NT2/D1 (cell line): ENCODE measurements at places on chromosomes 1 and 21.

DNA sequence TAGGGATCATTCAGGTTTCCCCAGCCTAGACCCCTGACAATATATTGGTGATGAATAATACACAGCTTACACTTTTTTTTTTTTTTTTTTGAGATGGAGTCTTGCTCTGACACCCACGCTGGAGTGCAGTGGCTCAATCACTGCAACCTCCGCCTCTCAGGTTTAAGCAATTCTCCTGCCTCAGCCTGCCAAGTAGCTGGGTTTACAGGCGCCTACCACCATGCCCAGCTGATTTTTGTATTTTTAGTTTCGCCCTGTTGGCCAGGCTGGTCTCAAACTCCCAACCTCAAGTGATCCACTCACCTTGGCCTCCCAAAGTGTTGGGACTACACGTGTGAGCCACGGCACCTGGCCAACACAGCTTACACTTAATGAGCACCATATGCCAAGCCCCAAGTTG lies 7.2 kb downstream of the VASH2 start:
- no peak for DNase-seq

GRCh38 chr21:36454093-36454531 lies 25.8 kb downstream of the CLDN14 start:
- no peak for DNase-seq

DNA sequence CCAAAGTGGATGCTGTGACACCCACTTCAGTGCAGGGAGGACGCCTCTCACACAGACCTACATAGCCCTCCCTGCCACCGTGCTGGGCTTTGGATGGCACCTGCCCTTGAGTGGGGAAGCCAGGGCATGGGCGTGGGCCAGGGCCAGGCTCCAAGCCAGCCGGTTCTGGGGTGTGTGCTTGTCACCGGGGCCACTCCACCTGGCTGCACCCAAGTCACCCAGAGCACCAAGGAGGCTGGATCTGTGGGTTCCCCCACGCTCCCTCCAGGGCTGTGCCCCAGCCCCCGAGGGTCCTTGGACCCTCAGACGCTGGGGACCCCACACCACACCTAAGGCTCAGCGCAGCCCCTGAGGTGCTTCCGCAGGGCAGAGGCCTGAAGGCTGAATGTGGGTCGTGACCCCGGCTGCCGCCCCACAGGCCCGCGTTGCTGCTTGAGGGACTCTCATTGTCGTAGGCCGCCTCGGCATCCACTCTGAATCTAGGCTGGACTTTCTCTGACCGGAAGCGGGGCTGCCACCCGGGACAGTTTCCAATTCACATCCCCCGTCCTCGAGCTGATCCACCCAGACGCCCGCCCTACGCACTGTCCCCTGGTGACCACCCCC lies 1.5 kb downstream of the MXRA8 start:
- DNase-seq, result no peak

DNA sequence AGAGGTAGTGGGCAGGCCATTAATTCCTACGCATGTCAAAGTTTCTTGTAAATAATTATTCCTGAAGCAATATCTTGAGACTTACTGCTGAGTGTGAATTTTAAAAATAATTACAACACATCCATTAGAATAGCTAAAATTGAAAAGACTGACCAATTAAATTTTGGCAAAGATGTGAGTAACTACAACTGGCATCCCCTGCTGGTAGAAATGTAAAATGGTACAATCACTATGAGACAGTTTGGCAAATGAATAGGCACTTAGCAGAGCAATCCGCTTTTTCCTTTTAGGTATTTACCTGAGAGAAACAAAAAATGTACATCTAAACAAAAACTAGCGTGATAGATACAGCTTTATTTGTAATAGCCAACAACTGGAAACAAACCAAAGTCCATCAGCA lies 798.9 kb downstream of the BRINP3 start:
- peak; percentile 5 for DNase-seq

- no peak for DNase-seq
Measured at GRCh38 chr1:180219776-180220175, 10.3 kb upstream of the LHX4 start.

DNA sequence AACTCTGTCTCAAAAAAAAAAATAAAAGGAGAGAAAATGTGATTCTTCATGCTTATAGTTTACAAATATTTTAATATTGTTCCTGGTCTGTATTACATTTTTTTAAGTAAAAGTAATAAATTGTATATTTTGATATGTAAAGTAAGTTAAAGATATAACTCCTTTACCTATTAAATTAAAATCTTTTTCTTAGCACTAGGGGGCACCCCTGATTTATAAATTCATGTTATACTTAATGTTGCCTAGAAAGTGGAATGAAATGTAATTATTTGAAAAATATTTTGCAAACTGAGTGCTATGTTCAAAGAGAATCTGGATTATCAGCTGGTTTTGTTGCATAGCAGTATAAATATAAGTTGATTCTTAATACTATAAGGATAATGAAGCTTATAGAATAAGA lies 49.2 kb downstream of the RALGPS2 start:
- DNase-seq, result no peak

- no peak for DNase-seq
Measured at GRCh38 chr1:67614511-67614934, 70.5 kb upstream of the GADD45A start.

DNA sequence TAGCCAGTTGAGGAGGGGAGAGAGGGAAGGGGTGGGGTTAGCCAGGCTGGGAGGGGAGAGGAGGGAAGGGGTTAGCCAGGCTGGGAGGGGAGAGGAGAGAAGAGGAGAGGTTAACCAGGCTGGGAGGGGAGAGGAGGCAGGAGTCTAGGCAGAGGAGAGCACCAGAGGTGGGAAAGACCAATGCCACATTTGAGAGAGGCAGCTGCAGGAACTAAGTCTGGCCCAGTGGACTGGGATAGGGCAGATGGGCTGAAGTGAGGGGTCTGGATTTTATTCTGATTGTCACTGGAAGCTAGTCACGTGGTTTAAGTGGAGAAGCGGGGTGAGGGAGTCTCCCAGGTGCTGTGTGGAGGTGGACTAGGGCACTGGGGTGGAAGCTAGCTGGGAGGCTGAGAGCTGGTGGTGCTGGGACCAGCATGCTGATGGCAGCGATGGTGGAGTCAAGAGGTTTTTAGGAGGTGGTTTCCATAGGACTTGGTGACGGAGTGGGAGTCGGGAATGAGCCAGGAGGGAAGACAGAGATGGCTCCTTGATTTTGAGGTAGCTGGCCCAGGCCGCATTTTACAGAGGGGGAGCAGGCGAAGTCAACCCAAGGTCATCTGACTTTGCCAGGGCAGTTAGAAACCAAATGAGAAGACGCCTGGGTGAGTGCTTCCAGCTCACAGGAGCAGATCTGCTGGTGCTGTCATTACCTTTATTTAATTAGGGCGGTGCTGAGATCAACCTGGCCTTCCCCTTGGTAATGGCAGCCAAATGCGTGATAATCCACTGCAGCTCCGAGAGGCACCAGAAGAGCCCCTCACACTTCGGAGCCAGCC lies 42.8 kb downstream of the DISP3 start:
- DNase-seq, result no peak

DNA sequence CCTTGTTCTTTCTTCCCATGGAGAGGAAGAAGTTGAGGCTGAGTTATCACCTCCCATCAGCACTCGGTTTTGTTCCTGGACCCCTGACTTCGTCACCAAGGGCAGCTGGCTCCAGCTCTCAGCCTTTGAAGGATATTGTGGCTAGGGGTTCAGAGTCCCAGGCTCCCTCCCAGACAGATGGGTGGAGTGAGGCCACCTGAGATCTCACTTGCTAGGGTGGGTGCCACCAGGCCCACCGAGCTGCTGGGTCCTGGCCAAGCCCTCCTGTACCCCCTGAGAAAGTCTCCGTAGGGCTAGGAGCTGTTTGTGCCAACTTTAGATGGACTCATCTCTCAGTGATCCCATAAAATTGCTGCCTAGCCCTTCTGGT lies 6.9 kb downstream of the MX2 start:
- no peak for DNase-seq

DNA sequence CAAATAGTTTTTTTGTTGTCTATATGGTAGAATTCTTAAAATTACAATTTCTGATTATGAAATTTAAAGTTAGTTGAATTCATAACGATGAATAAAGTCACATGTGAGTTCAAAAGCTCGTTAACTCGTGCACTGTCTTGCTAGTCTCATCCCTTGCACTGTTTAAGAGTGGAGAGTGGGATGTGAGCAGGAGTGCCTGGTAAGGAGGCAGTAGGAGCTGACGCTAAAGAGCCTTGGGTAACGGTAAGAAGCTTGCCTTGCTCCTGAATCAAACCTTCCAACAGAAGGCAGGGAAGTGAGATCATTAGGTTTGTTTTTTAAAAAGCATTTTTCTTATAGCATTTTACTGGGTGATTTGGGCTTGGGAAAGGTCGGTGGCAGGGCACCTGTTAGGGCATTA lies 2.3 kb upstream of the FASLG start:
- DNase-seq, result no peak

DNA sequence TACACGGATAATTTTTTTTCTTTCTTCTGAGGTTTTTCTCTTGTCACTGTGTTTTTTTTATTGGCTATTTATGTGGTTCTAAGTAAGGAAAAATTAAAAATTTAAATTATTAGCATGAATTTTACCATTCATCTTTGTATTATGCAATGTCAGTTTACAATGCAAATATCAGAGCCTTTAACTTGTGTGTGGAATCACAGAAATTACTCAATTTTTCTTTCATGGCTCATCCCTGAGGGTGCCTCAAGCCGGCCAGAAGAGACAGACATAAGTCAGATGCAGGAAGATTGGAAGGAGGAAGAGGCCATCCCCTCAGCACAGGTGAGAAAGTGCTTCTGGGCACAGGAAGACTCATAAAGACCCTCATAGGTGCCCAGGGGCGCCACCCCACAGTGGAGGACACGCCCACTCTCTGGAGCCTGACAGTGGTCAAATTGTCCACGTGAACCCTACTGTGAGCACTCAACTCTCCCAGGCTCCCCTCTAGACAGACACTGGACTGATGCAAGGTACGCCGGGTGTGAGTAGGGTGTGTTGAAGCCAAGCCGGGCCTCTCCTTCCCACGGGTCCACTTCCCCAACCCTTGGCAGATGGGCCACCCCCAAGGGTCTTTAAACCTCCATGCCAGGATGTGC lies 9.5 kb upstream of the LDLRAP1 start:
- no peak for DNase-seq

DNA sequence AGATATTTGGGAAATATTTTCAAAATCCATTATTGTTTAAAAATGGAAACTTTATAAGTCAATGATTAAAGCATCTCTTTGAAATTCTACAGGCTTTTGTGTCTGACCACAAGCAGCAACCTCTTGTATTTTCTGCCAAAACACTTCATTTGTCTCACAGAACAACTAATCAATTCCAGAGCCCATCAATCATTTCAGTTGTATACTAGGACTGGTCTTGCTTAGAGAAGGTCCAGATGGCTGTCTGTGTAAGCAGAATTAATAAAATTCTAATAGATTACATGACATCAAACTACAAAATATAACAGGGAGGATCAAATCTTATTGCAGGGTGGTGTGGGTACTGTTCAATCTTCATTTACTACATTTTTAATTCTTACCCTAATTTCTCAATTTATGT lies 76.4 kb downstream of the ACBD6 start:
- no peak for DNase-seq

GRCh38 chr1:31064111-31064717 lies 1.3 kb downstream of the PUM1 start:
- DNase-seq, result no peak

DNA sequence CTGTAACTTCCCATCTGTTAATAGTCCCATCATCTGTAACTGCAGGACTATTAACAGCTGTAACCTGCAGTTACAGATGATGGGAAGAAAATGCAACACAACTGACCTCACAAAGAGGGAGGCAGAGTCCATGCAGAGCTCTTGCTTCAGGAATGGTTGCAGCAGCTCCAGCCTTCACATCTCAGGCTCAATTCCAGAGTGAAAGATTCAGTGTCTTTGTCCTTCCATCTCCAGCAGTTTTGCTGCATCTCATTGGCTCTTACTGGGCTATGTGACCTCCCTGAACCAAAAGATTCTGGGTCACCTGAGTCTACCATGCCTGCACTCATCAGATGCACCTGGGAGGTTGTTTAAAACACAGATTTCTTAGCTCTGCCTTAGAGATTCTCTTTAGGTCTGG lies 686.7 kb downstream of the MATN1 start:
- DNase-seq, result no peak

DNA sequence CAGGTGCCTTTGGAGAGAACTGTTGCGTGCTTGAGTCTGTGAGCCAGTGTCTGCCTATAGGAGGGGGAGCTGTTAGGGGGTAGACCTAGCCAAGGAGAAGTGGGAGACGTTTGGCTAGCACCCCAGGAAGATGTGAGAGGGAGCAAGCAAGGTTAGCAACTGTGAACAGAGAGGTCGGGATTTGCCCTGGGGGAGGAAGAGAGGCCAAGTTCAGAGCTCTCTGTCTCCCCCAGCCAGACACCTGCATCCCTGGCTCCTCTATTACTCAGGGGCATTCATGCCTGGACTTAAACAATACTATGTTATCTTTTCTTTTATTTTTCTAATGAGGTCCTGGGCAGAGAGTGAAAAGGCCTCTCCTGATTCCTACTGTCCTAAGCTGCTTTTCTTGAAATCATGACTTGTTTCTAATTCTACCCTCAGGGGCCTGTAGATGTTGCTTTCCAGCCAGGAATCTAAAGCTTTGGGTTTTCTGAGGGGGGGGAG lies 2.4 kb downstream of the BTG2 start:
- no peak for DNase-seq

- DNase-seq, result no peak
Measured at GRCh38 chr1:1024149-1024770, 4.3 kb downstream of the AGRN start.

DNA sequence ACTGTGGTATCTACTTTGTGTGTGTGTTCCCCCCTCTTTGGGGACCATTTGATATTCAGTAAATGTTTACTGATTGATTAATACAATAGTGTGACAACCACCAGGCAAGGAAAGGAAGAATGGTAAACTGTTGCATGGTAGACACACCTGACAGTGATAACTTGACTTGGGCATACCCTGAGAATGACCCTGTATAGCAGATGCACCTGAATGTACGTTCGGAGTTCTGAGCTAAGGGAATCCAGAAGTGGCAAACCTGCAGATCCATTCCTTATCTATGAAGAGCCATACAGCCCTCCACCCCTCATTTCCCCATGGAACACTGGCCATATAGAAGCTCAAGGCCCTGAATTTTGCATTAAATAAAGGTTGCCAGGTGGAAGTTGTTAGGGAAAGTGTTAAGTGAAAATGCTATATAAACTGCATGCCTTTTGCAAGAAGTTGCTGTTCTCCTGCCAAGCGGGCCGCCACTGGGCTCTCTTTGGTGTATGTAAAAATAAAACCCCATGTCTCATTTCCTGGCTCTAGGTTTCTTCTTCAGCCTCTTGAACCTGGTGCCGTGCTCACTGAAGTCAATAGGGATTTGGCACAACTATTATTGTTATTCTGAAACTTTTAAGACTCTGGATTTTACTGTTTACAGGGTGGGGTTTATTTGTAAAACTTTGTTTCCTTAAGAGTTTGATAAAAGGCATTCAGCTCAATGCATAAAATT lies 32.6 kb upstream of the DENND1B start:
- DNase-seq, result no peak

DNA sequence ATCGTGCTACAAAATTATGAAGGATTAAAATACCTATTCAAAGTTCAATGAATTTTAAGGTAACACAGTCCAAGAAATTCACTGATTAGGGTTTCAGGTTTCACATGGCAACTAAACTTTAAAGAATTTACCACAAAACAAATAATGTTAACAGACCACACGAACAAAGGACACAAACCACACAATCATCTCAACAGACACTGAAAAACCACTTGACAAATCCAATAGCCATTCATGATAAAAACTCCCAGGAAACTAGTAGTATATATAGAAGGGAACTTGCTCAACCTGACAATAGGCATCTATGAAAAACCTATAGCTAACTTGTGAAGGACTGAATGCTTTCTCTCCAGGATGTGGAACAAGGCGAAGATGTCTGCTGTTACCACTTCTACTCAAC lies 21.1 kb upstream of the SH2D5 start:
- no peak for DNase-seq

GRCh38 chr1:54254055-54254454 lies 54.1 kb downstream of the MRPL37 start:
- DNase-seq, result no peak
